ENCODE measurements at places on chromosomes 7 and 10.

DNA sequence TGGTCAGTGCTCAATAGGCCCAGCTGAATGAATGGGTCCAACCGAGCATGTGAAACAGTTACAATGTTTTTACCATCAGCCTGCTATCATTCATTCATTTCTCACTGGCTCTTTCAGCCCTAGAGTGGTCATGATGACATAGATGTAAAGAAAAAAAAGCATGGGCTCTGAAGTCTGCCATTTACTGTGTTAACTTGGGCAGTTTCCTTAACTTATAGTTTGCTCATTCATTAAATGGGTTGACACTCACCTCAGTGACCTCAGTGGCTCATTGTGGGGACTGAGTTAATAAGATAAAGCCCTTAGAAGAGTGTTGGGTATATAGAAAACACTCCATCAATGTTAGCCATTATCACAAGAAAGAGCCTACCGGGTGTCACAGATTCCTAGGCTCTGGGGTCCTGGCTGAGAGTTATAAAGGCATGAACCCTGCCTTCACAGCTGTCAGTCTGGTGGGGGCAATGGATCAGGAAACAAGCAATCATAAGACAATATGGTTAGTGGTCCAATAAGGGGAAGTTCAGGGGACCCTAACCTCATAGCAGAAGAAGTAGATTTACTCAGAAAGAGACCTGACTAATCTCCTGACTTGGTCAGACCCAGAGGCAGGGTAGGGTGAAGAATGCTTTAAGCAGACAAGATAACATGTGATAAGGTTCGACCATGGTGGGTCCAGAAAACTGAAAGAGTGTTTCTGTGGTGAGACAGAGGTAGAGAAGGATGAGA lies 29.7 kb upstream of the GPAM start:
- no peak for DNase-seq

- DNase-seq, result no peak
Measured at GRCh38 chr10:86311906-86312305, 54.7 kb downstream of the GRID1 start.

DNA sequence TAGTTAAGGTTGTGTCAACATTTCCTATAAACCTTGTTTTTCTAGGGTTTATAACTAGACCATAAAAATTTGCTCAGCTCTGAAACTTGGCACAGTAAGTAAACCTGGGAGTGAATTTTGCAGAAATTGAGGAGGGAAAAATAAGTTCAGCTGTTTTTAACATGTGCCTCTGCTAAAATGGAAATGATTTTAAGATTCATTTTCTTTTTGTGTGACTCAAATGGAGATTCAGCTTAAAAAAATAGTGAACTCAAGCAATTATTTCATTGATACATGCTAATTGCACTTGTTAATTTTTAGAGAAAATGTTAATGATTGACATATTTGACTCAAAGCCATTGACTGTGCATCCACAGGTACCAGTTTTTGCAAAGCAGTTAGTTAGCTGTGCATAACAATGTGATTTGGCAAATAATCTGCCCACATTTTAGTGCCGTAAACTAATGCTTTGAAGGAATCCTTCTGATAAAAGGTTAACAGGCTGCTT lies 68.5 kb upstream of the ZNF438 start:
- DNase-seq, result no peak

DNA sequence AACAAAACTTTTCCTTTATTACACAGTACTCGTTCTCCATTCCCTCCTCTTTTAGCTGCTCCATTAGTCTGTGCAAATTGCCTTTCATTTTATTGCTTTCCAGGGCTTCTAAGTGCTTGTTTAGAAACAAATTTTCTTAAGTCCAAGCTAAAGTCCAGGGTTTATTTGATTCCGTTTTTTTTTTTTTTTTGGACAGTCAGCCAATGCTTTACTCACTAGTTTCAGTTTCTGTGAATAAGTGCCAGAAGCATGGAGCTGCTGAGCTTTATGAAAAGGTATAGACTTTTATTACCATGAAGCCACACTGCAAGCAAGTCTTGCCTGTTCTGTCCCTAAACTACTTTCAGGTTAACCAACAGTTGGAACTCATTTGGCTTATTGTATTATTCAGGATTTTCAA lies 455.0 kb downstream of the GFRA1 start:
- no peak for DNase-seq

GRCh38 chr7:116842371-116842770 lies 20.0 kb upstream of the CAPZA2 start:
- no peak for DNase-seq

DNA sequence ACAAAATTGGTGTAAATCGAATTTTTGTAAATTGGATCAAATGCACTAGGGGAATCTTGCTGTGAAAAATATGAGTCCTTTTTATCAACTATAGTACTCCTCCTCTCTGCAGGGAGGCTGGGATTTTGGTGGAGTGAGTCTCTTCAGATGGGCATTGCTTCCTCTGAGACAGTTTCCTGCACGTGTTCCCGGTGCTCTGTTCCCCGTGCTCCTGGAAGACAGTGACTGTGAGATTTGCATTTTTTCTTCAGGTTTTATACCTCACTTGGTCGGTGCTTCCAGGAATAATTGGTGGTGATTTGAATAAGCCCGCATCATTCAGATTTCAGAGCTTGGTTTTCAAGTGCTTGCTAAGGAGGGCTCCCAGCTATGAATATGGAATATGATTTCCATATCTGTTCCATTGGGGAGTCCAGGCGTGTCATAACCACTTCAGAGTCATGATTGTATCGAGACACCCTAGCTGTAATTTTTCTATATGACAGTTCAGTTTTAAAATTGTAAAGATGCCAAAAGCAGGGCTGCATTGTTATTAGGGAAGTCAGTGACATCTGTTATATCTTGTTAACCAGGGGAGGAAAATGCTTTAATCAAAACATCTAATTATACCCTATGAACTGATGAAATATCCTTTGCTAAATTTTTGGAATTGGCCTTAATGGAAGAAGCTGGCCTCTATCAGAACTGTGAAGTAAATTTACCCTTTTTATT lies 12.3 kb downstream of the AUTS2 start:
- DNase-seq, result no peak

DNA sequence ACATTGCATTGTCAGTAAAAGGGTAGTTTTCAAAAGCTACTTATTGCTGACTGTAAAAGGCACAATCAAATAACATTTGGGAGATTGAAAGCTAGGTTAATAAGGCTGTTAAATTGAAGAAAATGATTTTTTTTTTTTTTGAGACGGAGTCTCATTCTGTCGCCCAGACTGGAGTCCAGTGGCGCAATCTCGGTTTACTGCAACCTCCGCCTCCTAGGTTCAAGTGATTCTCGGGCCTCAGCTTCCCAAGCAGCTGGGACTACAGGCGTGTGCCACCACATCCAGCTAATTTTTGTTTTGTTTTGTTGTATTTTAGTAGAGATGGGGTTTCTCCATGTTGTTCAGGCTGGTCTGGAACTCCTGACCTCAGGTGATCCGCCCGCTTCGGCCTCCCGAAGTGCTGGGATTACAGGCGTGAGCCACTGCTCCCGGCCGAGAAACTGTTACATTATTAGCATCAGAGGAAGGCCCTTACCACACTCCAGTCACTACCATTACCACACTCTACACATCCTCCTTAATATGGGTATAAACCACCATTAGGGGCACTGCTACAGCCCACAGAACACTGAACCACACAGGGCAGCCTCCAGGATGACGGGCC lies 1.0 kb downstream of the CYP51A1 start:
- DNase-seq, result no peak

- no peak for DNase-seq
Measured at GRCh38 chr10:64271983-64272382, 750.8 kb downstream of the REEP3 start.

GRCh38 chr7:82044497-82045080 lies 274.7 kb upstream of the HGF start:
- no peak for DNase-seq

DNA sequence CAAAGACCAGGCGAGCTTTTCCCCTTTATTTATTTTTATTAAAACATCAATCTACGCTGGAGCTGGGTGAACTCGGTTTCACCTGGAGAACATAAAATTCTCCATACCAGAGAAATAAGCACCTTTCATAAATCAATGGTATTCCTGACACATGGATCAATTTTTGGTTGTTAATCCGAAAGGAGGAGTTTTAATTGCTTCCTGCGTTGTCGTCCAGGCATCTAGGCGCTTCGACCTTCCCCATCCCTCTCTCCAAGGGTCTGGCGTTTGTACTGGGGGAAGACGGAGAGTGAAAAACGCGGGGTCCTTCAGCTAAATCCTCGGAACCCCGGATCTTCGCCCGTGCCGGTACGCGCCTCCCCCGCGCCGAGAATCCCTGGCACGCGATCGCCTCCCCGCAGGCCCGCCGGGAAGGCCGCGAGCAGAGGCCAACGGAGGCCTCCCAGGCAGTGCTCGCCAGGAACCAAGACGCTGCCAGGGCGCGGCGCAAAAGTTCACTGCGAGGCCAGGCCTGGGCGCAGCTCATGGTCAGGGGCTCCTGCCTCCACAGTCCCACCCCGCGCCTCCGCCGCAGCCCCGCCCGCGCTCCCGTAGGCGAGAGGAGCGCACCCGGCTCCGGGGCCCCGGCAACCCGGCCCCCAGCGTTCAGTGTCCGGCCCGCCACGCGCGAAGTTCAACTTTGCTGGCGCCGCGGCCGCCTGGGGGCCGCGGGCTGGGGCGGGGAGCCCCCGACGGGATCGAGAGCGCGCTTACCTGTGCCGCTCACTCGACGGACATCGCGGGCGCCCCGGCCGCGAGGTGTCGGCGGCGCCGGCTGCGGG lies 8.3 kb upstream of the EBF3 start:
- DNase-seq, result no peak

DNA sequence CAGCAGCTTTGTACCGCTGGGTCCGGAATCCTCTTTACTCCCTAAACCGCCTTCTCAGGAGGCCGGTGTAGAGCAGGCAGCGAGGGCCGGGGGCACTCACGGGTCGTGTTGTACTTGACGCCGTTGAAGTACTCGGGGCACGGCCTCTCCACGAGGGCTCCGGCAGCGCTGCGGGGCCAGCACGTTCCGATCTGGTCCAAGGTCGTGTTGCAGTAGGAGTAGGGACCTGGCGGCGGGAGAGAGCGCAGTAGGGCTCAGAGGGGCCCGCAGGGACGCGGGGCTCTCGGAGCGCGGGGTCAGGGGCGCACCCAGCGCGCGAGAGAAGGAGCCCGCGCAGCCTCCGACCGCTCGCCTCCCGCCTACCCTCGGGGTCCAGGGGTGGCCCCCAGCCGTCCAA lies 443 bp downstream of the CRHR2 start:
- DNase-seq, result peak; percentile 5

GRCh38 chr7:18521945-18522566 lies 26.5 kb downstream of the HDAC9 start:
- DNase-seq, result no peak

DNA sequence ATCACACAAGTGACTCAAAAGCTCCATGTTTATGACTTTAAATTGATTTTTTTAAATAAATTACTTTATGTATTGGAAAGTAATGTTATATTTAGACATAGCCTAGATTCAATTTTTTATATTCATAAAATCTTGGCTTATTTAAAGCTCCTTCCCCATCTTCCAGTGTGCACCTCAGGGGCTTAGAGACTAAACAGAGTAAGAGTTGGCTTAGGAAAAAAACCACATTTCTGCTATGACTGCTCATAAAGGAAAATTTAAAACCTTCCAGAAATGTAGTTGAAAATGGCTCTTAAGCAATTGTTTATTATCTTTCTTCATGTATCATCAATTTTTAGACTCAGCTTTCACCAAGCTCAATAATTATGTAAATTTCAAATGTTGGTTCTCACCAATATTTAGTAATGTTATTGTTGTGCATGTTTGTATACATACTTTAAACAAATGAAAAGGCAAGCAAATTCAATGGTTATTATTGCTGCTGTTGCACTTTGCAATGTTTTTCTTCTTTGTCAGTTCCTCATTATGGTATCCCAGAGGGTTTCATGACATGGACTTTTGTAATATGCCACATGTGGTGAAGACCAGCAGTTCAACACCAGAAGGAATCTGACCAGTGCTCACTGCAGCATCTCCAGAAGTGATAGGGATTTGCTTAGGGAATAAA lies 700.1 kb upstream of the ANKRD30A start:
- DNase-seq, result no peak

DNA sequence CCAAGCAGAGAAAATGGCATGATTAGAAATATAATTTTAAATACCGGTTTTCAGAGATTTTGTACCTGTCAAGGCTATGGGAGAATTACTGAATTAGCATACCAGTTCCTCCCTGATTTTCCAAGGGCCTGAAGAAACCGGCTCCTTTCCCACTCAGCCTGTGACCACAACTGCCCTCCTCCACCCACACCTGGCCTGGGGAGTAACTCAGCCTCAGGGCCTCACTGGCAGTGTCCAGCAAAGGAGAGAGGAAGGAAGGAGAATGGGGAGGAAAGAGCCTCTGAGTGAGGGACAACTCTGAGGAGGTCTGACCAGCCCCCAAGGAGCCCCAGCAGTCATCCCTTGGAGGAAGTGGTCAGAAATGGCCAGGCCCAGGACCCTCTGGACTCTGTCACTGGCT lies 98.0 kb upstream of the LYZL2 start:
- DNase-seq, result no peak

GRCh38 chr7:70098905-70099672 lies 500.8 kb downstream of the AUTS2 start:
- no peak for DNase-seq

DNA sequence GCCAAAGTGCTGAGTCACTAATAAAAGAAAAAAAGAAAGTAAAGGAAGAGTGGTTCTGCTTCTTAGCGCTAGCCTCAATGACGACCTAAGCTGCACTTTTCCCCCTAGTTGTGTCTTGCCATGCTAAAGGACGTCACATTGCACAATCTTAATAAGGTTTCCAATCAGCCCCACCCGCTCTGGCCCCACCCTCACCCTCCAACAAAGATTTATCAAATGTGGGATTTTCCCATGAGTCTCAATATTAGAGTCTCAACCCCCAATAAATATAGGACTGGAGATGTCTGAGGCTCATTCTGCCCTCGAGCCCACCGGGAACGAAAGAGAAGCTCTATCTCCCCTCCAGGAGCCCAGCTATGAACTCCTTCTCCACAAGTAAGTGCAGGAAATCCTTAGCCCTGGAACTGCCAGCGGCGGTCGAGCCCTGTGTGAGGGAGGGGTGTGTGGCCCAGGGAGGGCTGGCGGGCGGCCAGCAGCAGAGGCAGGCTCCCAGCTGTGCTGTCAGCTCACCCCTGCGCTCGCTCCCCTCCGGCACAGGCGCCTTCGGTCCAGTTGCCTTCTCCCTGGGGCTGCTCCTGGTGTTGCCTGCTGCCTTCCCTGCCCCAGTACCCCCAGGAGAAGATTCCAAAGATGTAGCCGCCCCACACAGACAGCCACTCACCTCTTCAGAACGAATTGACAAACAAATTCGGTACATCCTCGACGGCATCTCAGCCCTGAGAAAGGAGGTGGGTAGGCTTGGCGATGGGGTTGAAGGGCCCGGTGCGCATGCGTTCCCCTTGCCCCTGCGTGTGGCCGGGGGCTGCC lies at the start of gene IL6:
TSS of gene IL6 (plus strand) at position 294 of the 807 bp plus-strand sequence. CDS start at position 357, 63 bp downstream.
- DNase-seq, result peak; percentile 47

DNA sequence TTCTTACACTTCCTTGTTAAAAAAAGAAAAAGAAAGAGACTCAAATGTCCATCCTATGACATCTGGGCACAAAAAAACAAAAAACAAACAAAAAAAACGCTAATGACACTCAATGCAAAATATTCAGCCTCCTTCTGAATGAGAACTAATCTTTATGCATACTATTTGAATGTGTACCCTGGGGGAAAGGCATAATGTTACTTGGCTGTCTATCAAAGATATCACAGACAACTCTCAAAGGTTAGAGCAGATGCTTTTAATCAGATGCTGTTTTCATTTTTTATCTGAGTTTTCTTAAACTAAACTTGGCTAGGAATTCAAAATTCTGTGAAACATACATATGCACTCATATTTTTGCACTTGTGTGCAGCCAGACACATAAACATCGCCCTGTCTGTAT lies 745.8 kb downstream of the CNTNAP2 start:
- no peak for DNase-seq
